ENCODE measurements at places on chromosomes 11 and 22. TPM values are rescaled to one million over a fixed set of nuclear protein-coding genes. Genes with fewer than 3 reads are reported as not detected.

The OR4D5 gene
- not detected for total RNA-seq

The KCNQ1OT1 gene
- 2.3 TPM for total RNA-seq

The CHADL gene
- 0.98 TPM for total RNA-seq

The XNDC1N gene
- total RNA-seq = 8.1 TPM

The LINC01488 gene
- not detected for total RNA-seq

The SYT8 gene
- not detected for total RNA-seq

The ROBO4 gene
- 745 TPM for total RNA-seq

The GVQW3 gene
- 1.9 TPM for total RNA-seq

The MAP6 gene
- total RNA-seq = under 0.01 TPM

The TBRG1 gene
- total RNA-seq = 17.6 TPM

The PRDM11 gene
- 9.6 TPM for total RNA-seq

The MMP8 gene
- total RNA-seq = not detected

The LMO1 gene
- not detected for total RNA-seq

The CHRDL2 gene
- total RNA-seq = not detected

The PRR33 gene
- not detected for total RNA-seq

Measured in vein endothelial cell (primary cell).